ENCODE measurements at places on chromosomes 13 and 19.

DNA sequence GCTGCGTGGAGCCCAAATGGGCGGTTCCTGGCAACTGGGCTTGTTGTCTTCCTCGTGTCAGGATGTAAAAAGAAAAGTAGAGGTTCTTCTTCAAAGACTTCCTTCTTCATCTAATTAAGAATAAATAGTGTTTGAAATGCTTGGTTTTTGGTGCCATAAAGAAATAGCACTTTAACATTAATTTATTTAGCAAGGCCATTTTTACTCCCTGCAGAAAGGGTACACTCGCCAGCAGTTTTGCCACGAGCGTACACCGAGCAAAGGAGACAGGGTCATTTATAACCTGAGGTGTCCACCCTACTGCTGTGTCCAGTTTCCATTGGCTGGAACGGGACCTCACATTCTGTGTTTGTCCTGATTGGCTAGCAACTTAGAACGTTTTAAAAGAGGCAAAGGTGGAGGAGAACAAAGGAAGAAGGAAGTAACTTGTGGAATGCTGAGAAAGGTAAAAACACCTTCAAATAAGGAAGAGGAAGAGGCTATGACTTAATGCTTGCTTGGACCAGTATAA is 21.8 kb upstream of the OR10H1 start:
- DNase-seq = no peak

DNA sequence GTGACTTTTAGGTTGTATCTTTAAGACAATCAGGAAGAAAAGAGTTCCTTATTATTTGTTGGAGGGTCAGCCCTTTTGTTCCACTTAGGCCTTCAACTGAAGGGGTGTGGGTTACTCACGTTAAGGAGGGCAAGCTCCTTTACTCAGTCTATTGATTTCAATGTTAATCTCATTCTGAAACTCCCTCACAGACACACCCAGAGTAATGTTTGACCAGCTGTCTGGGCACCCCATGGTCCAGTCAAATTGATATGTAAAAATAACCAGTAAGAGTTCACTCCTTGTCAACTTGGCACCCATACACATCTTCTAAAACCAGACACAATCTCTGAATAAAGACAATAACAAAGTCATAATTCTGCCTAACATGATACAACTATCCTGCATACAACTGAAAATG is 292.9 kb downstream of the KLF5 start:
- DNase-seq = no peak

DNA sequence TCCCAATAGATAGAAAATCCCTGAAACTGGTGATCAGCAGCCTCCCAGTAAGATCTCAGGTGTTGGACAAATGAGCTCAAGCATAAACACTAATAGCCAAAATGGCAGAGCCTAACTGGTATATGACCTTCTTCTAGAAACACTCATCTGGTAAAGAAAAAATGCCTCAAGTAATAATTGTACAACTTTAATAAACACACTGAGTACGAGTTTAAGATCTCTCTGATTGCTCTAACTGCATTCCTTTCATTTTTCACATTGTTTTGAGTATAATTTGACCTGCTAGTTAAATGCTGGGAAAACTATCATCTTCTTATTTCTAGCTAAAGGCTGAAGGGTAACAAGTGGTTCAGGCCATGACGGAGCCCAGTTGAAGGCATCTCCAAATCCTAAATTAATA is 2009.5 kb upstream of the PCDH20 start:
- no peak for DNase-seq

GRCh38 chr13:24276306-24276705 is 33.1 kb upstream of the C1QTNF9 start:
- DNase-seq = no peak

GRCh38 chr13:46490129-46490528 is 62.8 kb upstream of the LRCH1 start:
- DNase-seq = no peak

DNA sequence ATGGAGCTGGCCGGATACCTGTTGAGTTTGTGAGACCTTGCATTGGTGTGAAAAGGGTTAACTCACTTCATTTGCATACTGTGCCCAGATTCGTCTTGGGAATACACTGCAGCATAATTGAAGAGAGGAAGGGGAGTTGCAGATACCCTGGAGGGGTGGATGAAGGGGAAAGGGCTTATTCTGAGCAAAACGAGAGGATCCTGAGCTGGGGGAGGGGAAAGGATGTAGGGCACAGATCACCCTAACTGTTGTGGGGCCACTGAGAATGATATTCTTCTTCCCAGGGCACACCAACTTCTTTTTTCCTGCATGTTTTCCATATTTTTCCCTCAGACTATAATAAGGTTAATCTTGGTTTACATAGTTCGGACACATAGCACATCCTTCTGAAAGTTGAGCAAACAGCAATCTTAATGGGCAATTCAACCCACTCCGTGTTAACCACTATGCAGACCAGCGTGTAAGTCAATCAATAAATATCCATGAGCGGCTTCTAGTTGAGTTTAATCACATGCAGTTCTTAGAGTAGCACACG is 11.7 kb upstream of the PTPRS start:
- DNase-seq = no peak

DNA sequence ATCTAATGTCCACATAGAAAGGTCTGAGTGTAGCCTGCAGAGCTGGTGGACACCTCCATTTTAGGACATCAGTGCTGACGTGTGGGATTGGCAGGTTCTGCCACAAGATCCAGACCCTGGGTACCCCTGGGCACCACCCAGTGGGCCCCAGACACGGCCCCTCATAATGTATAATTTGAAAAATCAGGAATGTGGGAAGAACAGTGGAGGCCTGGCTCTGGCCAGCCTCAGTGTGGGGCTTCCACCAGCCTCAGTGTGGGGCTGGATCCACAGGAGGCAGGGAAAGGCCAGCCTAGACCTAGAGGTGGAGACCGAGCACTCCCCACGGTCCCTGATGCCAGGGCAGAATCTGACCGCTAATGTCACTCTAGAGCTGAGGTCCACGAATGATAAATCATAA is 150.7 kb upstream of the SOX1 start:
- DNase-seq = no peak

DNA sequence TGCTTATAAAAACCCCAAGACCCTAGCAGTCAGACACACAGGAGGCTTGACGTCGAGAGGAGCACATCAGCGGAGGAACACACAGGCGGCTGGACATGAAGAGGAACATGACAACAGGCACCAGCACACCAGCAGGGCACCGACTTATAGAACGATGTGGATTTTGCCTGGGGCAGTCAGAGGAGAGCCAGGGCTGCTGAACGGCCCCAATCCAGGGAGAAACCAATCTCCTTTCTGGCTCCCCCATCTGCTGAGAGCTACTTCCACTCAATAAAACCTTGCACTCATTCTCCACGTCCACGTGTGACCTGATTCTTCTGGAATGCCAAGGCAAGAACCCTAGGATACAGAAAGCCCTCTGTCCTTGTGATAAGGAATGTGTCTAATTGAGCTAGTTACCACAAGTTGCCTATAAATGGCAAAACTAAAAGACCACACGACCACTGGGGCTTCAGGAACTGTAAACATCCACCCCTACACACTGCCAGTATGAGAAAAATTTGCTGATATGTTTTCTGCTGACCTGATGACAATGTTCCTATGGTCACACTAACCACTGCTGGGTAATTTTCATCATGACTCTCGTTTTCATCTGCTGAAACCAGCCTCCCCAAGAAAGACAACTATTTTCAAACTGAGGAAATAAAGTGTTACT is 35.8 kb upstream of the CEACAM21 start:
- DNase-seq = no peak

DNA sequence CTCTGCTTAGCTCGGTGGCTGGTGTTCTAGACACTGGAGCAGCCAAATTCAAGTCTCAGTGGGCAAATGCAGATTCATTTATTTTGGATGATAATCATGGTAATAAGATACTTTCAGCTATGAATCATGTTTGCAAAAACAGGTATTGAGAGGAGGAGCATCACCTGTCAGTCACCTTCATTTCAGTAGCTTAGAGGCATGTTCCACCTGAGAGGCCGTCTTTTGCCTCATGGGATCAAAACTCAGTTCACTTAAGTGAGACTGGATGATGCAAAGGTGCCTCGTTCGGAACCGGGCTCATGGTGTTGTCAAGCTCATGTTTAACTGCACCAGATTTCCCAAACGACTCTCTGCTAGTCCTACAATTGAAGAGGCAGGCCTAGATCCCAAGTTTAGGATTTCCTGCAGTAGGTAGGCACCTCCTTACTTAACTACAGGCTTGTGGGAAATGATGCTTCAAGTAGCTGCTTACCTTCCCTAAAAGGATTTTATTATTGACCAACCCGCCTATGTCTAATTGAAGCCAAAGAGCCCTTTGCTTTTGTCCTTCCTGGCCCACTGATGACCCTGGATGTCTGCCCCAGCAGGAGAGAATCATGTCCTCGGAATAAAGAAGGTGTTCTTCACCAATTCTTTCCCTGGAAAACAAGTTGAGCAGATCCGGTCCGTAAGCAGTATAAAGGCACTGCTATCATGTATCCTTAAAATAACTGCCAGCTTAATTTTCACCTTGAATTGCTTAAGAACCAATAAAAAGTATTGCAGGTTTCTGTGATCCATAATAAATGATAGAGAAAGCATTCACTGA is 60.0 kb downstream of the ZAR1L start:
- DNase-seq = no peak

- peak; percentile 60 for DNase-seq
Measured at GRCh38 chr19:5536337-5536894, 31.3 kb downstream of the TINCR start.

- no peak for DNase-seq
Measured at GRCh38 chr13:50326811-50327210, 311.6 kb downstream of the KCNRG start.

GRCh38 chr19:46967578-46968032 is 52.0 kb upstream of the NPAS1 start:
- no peak for DNase-seq

DNA sequence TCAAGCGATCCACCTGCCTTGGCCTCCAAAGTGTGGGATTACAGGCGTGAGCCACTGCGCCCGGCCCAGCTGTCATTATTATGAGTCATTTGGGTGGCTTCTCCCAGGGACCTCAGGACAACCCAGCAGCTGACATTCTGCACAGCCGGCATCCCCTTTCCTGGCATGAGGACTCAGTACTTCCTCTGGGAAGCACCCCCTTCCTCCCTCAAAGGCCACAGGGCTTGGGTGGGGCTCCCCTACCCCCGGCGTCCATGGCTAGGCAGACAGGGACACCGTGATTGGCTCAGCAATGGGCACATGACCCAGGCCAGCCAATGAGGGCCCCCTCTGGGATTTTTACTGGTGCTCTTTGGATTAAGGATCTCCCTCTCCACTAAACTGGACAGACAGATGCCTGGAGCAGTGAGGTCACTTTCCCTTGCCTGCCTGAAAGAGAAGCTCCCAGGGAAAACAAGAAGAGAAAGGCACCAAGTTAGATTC is 6.0 kb downstream of the KANK2 start:
- DNase-seq = no peak

- no peak for DNase-seq
Measured at GRCh38 chr19:18501832-18502231, 20.0 kb downstream of the ELL start.

GRCh38 chr13:83221813-83222241 is 660.4 kb downstream of the SLITRK1 start:
- DNase-seq = no peak

GRCh38 chr19:15577184-15577771 is 37.7 kb upstream of the CYP4F8 start:
- no peak for DNase-seq

DNA sequence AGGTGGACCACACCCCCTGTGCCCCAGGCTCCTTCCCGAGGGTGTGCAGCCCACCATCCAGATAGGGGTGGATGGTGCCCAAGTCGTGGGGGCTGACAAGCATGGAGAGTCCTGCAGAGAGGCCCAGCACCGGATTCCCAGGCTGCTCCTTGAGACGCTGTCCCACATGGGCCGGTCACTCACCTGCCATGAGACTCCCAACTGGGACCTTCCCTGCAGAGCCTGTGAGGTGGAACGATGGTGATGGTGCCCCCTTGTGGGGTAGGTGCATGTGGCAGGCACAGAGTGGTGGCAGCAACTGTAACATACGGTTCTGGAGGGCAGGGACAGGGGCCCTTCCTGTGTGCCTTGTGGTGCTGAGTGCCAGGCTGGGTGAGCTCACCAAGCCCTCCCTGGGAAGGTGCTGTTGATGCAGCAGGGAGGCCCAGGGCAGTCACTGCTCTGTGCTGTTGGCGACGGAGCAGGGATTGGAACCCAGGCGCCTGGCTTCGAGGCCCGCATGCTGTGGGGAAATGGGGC is 33.1 kb downstream of the PPP1R37 start:
- DNase-seq = no peak

GRCh38 chr13:99905814-99906213 is 65.8 kb downstream of the ZIC5 start:
- DNase-seq = no peak

- no peak for DNase-seq
Measured at GRCh38 chr13:113817860-113818691, 45.8 kb downstream of the GAS6 start.

DNA sequence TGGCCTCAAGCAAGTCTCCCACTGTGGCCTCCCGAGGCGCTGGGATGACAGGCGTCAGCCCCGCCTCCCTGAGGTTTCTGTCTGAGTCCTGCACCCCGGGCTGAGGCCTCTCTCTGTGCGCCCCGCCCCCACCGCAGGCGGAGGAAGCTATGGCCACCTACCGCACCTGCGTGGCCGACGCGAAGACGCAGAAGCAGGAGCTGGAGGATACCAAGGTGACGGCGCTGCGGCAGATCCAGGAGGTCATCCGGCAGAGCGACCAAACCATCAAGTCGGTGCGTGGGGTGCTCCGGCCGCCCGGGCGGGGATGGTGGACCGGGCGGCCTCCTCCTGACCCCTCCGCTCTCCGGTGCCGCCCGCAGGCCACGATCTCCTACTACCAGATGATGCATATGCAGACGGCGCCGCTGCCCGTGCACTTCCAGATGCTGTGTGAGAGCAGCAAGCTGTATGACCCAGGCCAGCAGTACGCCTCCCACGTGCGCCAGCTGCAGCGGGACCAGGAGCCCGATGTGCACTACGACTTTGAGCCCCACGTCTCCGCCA is 12.7 kb downstream of the ARHGAP45 start:
- DNase-seq = no peak

DNA sequence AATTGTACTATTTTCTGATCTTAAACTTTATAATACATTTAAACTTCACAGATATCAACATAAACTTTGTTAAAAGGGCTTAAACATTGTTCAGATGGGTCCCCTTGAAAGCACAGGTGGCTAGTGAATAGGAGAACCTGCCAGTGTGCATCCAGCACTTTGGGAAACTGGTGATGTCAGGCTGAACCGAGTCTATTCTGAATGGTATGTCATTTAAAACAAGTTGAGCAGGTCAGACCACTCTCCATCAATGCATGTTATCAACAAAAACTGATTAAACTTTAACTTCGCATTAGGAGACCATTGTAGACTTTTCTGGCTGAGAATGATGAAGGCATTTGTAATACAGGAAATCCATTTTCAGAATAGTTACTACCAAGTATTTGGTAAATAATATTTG is 50.1 kb upstream of the FREM2 start:
- no peak for DNase-seq

DNA sequence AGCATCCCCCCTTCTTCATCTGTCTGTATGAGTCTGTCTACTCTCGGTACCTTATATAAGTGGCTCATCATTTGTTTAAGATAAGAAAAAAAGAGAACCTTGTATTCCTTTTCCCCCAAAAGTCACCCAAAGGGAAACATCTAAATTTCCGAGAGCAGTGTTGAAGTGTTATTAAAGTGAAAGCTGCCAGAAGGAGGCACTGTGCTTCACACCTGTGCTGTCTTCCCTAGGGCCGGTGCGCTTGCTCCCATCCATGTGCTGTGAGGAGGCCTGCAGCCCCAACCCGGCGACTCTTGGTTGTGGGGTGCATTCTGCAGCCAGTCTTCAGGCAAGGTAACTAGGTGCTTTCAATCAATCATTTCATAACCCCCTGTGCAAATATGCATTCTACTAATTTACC is 97.5 kb downstream of the TNFRSF19 start:
- DNase-seq = no peak
